ENCODE measurements at places on chromosomes 2 and 18.

DNA sequence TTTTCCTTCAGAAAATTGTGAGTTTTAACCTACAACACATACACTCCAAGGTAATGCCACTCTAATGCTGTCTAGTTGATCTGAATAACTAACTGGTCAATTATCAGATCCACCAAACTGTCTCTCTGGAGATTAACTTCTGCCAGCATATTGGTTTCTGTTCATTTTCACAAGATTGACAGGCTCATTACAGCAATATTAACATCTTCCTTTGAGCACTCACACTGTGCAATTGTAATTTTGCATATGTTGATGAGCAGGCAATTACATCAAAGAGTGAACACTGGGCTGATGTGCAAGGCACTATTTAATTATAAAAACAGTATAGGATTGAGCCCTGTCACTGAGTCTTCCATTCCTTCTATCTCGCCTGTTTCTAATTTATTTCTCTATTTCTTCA lies 197.3 kb downstream of the SLC8A1 start:
- DNase-seq = no peak

DNA sequence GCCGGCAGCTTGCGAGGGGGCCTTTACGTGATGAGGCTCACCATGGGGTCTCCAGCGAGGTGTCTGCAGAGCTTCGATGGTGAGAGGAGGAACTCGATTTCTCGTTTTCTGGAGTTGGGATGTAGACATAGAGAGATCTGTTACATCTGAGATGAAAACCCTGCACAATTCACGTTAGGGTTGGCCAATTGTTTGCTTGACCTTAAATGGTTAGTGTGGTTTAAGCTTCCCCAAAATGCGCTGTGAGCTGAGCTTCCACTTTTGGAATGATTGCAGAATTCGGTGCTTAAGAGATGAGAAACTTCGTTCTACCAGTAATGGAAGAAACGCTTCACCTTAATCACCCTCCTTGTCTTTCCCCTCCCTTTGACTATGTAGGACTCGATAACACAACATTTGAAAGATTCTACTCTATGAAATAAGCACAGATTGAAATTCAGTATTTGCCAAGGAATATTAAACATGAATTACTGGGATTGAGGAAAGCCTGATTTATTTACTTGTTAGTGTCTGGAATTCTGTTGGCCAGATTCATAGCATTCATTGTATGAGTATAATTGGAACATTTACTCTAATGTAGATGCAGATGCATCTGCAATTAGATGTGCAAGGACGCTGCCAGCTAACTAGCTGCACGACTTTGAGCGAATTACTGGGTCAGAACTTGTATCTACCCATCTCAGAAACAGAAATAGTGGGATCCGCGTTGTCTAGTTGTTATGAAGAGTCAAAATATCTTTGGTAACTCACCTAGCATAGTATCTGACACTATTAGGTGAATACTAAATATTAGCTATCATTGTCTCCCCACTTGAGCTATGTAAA lies 1.6 kb upstream of the KLF7 start:
- peak; percentile 93 for DNase-seq

DNA sequence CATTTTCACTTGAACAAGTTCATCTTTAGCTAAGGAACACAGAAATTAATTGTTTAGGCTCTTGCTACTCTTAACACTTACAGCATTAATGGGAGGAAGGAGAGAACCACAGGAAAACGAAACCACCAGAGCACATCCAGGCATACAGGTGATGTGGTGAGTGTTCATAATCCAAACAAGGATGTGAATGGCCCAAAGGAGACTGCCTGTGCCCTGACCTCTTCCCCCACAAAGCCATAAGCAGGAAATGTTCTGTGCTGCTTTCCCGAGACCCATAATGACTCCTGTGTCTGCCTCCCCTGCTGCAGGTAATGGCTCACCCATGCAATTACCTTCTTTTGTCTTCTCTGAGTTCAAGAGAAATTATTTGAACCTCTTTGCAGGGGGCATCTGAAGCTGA lies 295.9 kb upstream of the LINC00305 start:
- no peak for DNase-seq

DNA sequence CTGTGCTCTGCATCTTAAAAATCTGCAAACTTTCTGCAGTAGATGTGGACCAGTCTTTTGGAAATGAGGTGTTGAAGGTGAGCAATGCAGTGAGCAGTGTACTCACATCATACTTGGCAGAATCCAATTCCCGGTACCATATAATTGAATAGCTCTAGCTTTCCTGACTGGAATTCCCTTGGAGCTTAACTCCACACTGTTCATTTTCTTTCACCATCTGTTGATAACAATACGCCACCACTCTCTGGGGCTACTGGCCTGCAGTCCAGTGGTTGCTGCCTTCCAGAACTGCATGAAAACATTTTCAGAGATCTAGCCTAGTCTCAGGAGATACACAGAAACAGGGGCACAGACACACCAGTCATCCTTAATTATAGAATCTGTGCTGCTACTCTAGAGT lies 820.0 kb upstream of the NXPH2 start:
- DNase-seq = no peak

All from suppressor macrophage treated with lipopolysaccharide for 1 hour (primary cell).